ENCODE measurements at places on chromosomes 5 and 9.

- DNase-seq: no peak
These were observed 207.3 kb downstream of the ARHGAP26 start for GRCh38 chr5:142977363-142978051.

GRCh38 chr5:122421374-122422079, 109.5 kb downstream of the SNCAIP start:
- no peak for DNase-seq

- DNase-seq: no peak
These were observed 18.4 kb downstream of the ENC1 start for GRCh38 chr5:74622122-74622521.

DNA sequence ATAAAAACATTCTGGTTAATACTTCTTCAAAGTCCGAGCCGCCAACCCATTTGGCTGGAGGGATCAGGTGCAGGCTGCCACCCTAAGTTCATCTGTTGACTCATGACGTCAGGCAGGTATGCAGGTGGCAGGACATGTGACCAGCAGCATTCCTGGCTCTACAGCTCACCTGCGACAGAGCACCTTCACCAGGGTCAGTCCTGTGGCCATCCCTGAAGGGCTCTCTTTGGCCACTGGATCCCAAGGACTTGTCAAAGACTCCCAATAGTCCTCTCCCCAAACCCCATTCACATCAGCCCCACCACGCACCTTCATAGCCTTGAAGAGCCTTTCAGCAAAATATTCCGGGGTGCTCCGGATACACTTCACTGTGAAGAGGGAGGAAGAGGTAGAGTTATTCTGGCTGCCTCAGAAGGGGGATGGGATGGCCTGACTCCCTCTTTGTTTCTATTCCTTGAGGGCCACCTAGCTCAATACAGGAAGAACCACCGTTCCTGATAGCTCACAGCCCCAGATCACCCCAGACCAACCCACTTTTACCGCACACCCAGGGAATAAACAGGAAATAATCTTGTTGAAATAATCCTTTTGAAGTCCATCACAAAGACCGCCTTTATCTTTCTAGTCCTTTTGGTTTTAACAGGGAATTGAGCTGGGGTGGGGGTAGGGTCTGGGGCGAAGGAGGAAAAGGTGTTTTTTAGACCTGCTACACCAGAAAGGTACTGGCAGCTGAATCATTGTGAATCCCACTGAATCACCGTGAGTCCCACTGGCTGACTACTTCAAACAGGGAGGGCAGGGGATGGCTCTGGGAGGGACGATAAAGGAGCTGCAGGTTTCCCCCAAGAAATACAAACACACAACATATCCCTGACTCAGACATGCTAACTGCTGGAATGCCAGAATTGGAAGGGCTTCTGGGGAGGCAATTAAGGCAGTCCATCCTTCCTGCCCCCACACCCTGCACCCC, 26.4 kb downstream of the ANXA6 start:
- DNase-seq: no peak

GRCh38 chr5:136754216-136754615, 388.9 kb upstream of the TRPC7 start:
- DNase-seq: no peak

- DNase-seq: no peak
These were observed 266.1 kb downstream of the ZSWIM6 start for GRCh38 chr5:61598126-61598525.

DNA sequence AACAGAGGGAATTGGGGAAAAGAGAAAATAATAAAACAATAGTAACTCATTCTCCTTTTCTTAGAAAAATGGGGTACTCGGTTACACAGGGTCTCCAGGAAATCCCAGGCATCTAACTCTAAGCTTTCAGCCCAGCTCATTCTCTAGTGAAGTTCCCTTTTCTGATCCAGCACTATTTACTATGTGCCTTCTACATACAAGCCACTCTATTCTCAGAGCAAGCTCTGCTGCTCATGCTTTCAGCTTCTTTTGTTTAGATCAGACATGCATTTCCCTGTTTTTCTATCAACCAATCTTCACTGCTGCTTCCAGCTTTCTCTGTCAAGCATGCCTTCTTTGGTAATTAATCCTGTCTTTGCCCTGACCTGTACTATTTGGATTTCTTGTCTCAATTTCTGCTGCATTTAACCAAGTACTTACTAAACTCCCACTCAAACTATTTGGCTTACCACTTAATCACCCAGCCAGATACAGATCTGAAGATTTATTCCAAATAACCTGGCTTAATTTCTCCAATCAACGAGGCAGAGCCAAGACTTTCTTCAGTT, 25.3 kb downstream of the OSMR start:
- DNase-seq: no peak

DNA sequence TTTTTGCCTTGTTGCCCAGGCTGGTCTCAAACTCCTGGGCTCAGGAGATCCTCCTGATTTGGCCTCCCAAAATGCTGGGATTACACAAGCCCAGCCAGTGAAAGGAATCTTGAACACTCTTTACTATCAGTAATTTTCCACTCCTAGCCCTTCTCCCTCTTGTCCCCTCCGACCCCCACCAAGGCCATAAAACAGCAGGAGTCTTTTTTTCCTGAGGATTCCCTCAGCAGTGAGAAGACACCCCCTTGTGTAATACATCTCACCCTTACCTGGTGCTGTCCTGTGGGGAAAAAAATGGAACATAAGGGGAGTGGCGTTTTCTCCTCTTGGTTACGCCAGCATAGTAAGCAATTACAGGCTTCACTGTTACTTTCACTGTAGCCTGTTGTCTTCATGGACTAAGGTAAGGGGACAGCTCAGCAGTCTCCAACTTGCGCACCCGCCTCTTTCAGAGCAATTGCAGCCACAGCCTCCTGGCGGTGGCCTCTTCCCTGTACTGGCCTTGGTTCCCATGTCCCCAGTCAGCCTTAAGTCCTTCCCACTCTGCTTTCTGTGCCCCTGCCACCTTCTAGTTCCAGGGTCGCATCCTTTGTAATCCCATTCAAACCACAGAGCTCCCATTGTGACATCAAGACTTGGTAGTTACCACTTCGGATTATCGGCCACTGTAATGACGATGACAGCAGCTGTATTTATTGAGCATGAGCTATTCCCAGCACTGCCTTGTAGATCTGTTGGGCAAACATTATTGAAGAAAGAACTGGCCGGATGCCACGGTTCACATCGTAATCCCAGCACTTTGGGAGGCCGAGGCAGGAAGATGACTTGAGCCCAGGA, 10.0 kb downstream of the NAIF1 start:
- DNase-seq: no peak

DNA sequence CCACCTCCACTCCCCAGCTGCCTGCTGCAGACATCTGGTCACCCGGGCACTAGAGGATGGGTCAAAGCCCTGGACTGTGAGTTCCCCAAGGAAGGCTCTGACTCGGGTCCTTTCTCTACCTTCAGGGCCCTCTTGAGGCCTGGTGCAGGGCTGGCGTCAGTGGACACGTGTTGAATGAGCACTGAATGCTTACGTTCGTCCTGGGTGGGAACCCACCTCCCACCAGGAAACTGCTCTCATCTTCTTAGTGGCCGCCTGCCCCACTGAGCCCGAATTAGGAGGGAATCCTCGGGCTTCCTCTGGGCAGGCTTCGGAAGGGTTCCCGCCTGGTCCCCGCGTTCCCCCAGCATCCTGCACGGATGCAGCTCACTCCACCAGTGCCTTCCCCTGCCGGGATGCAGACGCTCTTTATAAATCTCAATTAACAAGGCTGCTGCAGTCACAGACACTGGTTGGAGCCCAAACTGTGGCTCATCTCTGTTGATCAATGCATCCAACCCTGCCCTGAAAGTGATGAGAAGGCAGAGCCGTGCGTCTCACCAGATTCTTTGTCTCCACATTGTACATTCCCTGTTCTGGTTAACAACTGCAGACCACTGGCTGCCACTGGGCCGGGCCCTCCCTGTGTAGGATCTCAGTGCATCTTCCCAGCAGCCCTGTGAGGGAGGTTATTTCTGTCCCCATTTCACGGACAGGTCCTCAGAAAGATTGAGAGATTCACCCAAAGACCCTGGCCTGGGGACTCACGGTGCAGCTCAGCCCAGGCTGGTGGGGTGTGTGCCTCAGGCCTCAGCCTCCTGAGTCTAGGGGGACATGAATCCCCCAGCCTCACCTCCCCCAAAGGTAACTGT, 168.8 kb downstream of the GAPVD1 start:
- DNase-seq: no peak

DNA sequence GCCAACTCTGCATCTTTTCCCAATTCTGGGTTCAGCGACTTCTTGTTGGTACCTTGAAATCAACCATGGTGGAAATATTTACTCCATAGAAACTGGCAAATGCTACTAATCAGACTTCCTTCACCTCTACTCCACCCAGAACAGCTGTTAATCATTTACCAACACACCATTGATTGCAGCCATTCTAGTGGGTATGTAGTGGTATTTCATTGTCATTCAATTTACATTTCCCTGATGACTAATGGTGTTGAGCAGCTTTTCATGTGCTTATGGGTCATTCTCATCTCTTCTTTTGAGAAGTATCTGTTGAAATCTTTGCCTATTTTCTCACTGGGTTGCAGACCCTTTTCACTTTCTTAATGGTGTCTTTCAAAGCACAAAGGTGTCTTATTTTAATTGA, 122.4 kb upstream of the MSX2 start:
- no peak for DNase-seq

DNA sequence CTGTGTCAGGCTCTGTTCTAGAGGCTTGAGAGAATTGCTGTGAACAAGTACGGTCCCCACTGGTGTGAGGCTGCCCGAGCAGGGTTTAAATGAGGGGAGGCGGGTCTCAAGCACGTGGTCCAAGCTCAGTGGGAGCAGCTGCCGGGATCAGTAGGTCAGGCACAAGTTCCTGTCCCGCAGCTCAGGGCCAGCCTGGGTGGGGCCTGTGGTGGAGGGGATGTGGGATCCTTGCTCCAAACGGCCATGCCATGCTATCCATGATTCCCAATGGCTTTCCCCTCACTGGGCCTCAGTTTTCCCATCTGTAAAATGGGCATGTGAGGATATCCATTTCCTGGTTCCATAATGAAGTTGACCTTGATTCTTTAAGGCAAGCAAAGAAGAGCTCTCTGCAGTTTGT, 17.1 kb downstream of the OBP2B start:
- no peak for DNase-seq

Data from NCI-H1436 treated with DMSO at 0.1 percent for 48 hours (cell line).